ENCODE measurements at places on chromosomes 4 and X.

- DNase-seq, result no peak
These were observed 163.2 kb downstream of the ANK2 start for GRCh38 chr4:113212613-113213012.

DNA sequence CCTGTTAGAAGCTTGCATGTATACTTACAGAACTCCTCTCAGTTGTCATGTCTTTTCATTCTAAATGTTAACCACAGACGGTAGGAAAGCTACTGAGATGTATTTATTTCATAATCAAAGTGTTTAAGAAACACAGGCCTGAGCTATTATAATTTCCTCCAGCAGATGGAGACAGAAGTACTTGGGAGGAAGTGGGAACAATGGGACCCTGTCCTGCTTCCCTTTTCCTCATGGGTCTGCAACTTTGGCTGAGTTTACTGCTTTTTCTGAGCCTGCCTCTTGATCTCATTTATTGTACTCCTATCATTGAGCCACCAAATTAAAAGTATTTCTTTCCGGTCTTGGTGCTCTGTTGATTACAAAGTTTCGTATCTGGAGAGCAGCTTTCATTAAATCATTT is 67.7 kb upstream of the SPANXN2 start:
- DNase-seq, result peak; percentile 64

GRCh38 chr4:138522366-138522765 is 280.2 kb upstream of the SLC7A11 start:
- peak; percentile 51 for DNase-seq

DNA sequence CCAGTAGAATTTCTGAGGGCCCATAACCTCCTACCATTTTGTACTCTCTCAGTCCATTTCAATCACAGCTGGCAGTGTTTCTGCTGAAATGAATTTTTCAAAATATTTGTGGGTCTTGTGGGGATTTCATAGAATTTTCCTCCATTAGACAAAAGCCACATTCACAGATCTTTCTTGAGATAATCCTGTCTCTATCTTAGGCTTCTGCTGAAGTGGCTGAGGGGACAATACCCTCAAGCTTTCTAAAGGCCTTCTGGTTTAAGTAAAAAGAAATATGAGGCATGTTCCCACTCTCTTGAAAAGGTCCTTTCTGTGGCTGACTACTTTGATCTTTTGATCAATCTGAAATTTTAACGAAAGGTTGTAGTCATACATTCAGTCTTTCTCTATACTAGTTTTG is 1930.0 kb upstream of the AGA start:
- DNase-seq, result no peak

- peak; percentile 75 for DNase-seq
These were observed 59.3 kb downstream of the SHROOM2 start for GRCh38 chrX:9845578-9845952.

- DNase-seq, result no peak
These were observed 139.6 kb downstream of the IQCM start for GRCh38 chr4:149676076-149676475.

DNA sequence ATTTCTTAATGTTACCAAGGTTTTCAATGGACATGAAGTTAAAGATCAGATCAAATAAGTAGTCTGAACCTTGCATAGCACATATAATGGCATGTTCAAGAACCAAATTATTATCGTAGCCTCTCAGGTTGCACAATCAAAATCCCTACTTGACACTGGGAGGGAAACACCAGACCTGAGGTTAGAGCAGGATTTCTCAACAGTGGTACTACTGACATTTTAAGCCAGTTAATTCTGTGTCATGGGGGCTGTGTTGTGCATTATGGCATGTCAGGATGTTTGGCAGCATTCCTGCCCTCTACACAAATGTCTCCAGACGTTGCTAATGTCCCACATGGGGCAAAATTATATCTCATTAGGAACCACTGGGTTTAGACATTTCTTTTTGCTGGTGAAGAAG is 20.8 kb downstream of the RLIM start:
- DNase-seq, result peak; percentile 25

- peak; percentile 53 for DNase-seq
These were observed 63.3 kb downstream of the GPAT3 start for GRCh38 chr4:83599183-83599582.

GRCh38 chr4:120158841-120159463 is 92.3 kb upstream of the MAD2L1 start:
- DNase-seq, result no peak

- DNase-seq, result no peak
These were observed 94.8 kb upstream of the ELOVL6 start for GRCh38 chr4:110292994-110293744.

- peak; percentile 29 for DNase-seq
These were observed 13.2 kb upstream of the C1QTNF7 start for GRCh38 chr4:15414551-15415091.

Data from fibroblast of pulmonary artery (primary cell).